Stimulated activated CD8-positive, alpha-beta memory T cell treated with anti-CD3 and anti-CD28 coated beads, Interleukin-2, amount 100 ng/mL, for 1 hour (primary cell): ENCODE measurements at places on chromosomes 5 and 9.
A peak's percentile ranks its signal among the peaks of the same experiment; 100 is the strongest.

DNA sequence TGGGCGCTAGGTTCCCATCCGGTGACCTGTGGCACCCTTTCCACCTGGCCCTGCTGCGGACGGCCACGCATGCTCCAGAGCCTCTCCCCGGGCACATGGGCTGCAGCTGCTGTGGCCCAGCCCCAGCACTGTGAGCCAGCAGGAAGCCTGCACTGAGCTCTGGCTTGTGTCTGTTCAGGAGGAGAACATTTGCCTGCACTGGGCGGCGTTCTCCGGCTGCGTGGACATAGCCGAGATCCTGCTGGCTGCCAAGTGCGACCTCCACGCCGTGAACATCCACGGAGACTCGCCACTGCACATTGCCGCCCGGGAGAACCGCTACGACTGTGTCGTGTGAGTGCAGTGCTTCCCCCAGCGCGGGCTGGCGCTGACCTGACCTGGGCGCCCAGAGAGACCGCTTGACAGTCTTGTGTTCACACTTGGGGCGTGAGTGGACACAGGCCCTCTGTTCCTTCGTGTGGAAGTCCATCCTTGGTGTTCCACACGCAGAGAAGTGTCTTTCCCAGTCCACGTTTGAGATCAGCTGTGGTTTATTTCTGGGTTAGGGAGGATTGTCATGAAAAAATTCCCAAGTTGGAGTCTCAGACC is 66.2 kb upstream of the CACNA1B start:
- no peak for DNase-seq

DNA sequence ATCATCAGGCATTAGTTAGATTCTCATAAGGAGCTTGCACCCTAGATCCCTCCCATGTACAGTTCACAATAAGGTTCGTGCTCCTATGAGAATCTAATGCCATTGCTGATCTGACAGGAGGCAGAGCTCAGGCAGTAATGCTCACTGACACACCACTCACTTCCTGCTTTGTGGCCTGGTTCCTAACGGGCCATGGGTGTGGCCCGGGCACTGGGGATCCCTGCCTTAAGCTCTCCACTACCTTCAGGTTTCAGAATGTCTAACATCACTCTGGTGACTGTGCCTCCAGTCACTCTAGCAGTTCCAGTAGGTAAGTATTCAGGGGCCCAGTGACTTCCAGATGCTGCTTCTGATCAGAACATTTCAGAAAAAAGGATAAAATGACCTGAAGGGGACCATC is 152.4 kb downstream of the LRRC70 start:
- DNase-seq = no peak

DNA sequence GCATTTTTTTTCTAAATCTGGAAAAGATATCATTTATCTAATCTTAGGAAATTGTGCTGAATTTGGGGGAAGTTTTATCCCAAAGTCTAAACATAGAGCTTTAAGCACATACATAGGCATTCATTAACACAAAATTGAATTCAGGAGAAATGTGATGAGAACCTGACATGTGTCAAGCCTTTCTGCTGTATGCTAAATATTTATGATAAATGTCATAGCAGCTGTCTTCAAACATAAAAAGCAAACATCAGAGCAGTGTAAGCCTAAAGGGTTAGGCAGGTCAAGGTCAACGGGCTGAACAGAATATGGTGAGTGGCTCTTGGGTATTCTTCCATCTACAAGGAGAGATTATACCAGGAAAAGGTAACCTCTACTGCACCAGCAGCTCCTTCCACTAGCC is 737.2 kb upstream of the ZNF608 start:
- DNase-seq = no peak

GRCh38 chr5:88741964-88742363 is 141.0 kb downstream of the MEF2C start:
- DNase-seq = no peak

- no peak for DNase-seq
Observed at GRCh38 chr5:102629827-102630605, 125.1 kb upstream of the PAM start.

DNA sequence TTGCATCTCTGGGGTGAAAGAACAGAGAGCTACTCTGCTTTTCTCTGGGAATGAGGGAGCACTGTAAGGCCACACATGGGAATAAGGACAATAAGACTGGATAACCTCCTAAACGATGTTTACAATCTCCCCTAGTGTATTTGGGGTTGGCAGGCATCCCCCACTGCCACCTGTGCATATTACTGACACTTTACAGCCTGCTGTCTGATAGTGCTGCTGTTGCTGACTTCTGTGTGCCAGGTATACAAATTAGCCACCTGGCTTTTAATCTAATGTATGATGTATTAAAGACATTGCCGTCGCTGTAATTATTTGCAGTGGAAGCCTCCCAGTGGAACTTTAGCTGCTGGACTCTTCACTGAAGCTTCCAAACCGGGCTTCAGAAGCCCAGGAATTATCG is 4.4 kb upstream of the SHISAL2B start:
- DNase-seq = no peak

DNA sequence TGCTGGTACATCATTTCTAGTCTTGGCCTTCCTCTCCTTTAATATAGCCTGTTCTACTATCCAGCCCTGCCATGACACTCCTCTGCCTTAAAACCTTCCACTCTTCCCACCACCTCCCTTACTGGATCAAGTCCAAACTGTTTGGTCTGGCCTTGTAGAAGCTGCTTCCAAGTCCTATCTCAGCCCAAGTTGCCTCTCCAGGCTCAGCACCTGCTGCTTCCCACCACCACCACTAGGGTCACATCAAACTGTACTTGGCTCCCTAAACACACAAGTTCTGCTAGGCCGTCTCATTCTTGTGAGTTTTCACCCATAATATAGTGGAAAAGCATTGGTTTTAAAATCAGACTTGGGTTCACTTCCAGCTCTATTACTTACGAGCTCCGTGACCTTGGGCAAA is 1.4 kb downstream of the NDUFA8 start:
- DNase-seq = no peak

DNA sequence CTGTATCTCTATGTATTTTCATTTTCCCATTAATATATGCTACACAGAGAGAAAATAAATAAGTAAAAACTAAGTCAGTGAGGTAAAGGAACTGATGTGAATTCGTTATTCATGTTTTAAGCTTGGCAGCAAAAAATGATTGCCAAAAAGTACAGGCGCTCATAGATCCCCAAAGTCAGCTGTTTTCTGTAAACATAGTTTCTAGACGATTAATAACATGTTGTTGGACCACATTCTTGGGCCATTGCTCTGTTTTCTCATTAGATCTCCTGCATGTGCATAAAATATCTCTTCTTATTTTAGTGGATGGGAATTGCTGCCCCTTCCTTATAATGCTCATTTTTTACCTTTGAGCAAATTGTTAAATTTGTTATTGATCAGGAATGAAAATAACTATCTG is 215.2 kb downstream of the TLE1 start:
- no peak for DNase-seq

DNA sequence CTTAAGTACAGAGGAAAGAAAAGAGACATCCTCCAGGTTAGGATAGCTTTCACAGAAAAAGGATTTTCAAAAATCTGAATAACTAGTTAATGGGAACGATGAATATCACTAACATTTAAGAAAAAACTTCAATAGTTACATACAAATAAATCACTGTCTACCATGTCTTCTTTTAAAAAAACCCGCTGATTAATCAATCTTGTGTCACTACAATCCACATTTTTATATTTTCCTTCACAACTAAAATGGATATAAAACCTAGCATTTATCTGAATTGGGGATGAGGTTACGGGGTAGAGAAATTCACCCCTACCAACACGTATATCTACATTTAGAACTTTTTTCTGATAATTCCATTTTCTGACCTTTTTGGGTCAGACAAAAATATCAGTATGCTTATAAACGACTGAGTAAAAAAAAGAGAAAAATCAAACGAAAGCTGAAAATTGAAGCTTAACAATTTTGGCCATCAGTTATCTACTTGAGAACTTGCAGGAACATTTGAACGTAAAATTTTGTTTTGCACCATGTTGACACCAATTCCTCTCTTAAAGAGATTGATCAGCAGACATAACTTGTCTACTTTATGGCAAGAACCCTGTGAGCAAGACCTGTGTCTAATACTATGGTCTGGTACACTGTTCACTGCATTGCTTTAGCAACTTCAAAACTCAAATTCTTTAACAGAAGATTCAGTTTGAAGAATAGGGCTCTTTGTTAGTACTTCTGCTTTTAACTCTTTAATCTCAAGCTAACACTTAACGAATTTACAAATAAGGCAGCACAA is 4.8 kb downstream of the NR3C1 start:
- DNase-seq = no peak

- DNase-seq = no peak
Observed at GRCh38 chr5:145464171-145464570, 371.0 kb downstream of the PRELID2 start.

DNA sequence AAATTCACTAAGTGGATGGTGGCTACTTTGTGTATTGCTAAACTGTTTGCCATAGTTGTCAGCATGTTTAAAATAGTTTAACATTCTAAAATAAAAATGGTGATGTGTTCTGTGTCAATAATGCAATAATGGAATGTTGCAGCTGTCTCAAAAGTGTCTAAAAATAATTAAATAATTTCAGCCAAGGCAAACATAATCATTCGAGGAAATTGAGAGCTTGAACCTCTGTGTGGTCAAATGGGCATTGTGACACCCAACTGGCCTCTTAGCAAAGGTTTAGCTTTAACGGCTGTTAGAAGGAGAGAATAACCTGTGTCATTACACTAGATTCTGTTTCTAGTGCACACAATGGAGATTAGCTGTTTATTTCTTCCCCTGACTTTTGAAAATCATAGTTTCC is 278.5 kb downstream of the TMEM167A start:
- DNase-seq = no peak

DNA sequence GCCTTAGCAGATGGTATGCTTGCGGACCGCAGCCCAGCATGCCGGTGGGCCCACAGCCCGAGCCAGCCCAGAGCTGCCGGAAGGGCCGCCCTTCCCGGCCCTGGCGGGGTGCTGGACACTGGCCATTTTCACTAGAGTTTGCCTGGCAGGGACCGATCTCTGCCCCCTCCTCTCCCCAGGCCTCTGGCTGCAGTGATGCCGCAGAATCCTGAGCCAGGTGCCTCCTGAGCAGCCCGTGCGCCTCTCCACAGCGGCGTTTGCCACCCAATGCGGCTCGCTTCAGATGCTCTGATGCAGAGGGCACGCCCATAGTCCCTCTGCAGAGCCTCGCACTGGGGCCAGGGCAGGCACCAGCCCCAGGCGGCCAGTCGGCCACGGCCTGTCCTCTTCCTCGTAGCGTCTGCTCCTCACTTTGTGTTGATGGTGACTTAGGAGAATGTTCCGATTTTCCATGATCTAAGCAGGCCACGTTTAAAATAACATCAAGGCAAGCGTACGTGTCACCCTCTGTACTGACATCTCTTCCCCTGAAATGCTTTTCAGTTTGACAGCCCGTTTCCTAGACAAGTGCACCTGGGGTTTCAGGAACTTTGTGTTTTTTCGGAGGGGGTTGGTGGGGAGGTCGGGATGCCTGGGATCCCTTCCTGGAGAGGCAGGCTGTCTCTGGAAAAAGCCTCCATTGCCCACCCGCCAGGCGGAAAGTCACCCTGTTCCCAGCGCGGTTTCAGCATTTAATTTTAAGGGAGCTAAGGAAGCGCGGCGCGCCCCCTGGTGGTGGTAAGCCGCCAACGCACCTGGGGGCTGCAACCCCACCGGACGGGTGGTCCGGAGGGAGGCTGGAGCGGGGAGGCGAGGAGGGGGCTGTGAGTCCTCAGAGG is 29.8 kb upstream of the HMCN2 start:
- peak; percentile 47 for DNase-seq

DNA sequence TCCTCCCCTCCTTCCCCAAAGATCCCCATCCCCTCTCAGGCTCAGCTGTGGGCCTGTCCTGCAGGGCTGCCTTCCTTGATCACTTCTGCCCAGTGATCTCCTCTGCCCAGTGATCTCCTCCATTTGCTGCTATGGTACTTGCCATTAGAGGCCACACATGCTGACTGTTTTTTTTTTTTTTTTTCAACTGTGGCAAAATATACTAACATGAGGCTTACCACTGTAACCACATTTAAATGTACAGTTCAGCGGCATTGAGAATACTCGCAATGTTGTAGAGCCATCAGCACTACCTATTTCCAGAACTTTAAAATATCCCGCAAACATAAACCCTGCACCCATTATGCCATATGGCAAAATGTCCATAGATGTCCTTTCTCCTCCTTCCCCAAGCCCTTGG is 61.7 kb upstream of the EPB41L4B start:
- DNase-seq = no peak

DNA sequence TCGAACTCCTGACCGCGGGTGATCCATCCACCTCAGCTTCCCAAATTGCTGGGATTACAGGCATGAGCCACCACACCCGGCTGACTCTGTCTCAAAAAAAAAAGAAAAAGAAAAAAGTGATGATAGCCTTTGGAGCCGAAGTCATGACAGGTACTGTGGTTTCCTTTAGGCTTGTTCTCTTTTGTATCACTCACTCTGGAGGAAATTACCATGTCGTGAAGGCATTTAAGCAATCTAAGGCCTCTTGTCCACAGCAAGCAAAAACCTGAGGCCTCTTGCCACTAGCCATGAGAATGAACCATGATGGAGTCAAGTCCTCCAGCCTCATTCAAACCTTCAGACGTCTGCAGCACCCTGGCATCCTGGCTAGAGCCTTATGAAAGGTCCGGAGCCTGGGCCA is 286.1 kb downstream of the RAB3C start:
- DNase-seq = no peak

GRCh38 chr9:77554586-77555105 is 93.5 kb downstream of the GNA14 start:
- DNase-seq = no peak

GRCh38 chr9:136645903-136646754 is 16.6 kb upstream of the EGFL7 start:
- no peak for DNase-seq

GRCh38 chr9:108347463-108348188 is 508.2 kb downstream of the ACTL7B start:
- no peak for DNase-seq

GRCh38 chr5:14258840-14259239 is 115.7 kb downstream of the TRIO start:
- DNase-seq = no peak

- no peak for DNase-seq
Observed at GRCh38 chr9:71209890-71210289, 88.5 kb upstream of the TRPM3 start.

- no peak for DNase-seq
Observed at GRCh38 chr5:7548596-7548995, 152.7 kb downstream of the ADCY2 start.

GRCh38 chr5:101679816-101680215 is 616.3 kb downstream of the SLCO4C1 start:
- DNase-seq = no peak

DNA sequence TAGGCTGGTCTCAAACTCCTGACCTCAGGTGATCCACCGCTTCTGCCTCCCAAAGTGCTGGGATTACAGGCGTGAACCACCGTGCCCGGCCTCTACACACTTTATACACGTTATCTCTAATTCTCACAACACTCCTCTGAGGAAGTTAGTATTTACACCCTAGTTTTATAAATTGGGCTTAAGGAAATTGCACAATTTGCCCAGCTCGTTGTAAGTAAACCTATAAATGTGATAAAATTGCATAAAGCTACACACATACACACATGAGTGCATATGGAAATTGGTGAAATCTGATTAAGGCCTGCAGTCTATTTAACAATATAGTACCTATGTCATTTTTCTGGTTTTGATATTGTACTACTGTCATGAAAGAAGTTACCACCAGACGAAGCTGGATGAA is 4.4 kb upstream of the SLC4A9 start:
- DNase-seq = no peak

- no peak for DNase-seq
Observed at GRCh38 chr9:93467062-93467416, 13.7 kb upstream of the FAM120AOS start.
